ENCODE measurements at places on chromosomes 11 and 22.

DNA sequence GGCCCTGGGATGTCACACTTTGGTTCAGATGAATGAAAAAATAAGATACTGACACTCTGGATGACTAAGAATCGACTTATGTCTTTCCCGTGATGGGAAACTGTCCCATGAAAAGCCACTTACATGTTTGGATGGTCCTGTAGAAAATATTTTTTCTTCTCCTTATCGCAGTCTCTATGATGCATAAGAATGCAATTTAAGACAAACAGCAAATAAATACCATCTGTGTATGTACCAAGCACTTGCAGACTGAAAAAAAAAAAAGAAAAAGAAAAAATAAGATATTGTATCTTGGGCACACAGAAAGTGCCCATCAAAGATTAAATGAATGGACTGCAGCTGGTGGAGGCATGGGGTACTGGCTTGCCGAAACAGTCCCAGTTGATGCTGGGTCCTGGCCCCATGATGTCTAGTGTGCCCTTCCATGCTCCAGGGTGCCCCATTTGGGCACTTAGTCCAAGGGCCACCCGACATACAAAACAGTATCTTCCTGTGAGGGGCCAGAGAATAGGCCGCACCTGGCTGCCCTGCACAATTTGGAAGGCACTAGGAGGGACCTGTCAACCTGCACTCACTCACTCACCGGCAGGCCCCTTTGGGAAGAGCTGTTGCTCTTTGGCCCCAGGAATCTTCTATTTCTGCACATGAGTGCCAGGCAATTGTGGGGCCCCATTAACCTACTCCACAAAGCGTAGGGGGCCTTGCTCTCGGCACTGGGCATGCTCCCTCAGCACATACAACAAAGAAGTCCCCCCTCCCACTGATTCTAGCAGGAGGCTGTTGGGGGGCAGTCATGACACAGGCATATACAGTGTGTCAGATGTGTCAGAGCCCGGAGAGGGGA lies 2.5 kb upstream of the ZBED4 start:
- DNase-seq = no peak

DNA sequence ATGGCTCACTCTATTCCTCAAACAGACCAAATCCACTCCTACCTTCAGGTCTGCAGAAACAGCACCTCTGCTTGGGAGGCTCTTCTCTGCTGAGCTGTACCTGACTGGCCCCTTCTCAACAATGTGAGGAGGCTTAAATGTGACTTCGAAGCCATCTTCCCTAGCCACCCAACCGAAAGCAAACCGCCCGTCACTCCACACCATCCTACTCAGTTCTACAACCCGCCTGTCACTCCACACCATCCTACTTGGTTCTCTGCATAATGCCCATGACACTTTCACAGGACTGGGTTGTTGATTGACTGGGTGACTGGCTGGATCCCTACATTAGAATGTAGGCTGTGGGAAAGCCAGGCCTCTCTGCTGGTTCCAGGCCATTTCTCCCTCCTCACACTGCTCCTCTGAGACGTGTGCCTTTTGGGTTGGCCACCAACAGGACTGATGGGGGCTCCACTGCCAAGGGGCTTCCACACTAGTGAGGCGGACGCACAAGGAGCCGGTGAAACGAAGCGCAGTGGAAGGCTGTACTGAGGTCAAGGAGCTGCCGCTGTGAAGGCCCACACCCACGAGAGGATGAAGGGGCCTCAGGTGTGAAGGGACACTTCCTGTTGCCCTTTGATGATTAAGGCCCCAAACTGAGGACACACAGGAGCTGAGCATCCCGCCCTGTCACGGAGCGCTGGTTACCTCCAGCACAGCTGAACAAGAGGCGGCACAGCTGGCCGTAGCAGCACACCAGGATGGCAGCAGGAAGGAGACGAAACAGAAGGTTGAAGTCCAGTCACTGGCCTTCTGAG lies 47.5 kb upstream of the SPATA19 start:
- no peak for DNase-seq

GRCh38 chr22:38417252-38418060 lies 37.5 kb downstream of the KCNJ4 start:
- DNase-seq = no peak

- DNase-seq = no peak
These were observed 8.5 kb downstream of the P2RY6 start for GRCh38 chr11:73280626-73281025.

DNA sequence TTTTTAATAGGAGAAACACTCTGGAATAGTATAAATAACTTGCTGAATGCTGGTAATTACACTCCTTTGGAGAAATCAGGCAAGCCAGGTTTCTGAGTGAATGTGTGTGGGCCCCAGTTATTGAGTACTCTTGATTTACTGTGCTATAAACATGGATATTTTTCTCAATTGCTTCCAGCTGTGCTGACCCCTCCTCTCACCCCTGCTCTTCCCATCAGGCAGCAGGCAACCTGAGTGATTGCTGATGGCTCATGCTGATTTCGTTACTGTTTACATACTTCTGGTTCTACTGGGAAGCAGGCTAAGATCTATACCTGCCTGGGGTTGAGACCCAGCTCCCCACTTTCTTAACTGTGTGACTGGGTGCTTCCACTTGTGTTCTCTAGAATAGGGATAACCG lies 68.5 kb downstream of the DHCR7 start:
- DNase-seq = no peak

- peak; percentile 56 for DNase-seq
These were observed 8.7 kb upstream of the TTC12 start for GRCh38 chr11:113305440-113306336.

DNA sequence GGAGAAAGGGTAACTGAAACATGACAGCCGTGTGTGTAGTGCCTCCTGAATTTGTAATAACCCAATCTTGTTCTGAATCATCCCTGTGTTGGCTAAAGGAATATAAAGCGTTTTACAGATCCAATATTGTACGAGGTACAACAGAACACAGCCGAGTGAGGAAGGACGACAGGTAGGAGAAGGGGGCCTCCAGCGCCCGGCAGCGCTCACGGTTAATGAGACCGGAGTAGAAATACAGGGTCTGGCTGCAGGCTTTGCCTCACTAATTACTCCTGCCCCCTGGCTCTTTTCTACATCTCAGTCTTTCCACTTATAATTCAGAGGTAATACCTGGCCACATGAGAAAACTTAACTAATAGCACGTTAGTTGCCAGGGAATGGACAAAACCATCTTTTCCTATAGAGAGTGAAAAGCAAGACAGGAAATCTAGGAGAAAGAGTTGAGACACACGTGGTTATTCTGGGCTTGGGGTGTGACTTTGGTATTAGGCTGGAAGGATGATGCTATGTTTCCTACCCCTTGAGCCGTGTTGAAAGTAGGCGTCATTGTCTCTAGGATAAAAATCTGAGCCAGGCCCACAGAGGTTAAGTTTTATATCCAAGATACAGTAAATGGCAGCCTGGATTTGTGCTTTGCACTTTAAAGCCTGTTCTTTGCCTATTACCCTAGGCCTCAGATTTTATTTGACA lies 54.1 kb downstream of the GRIK4 start:
- DNase-seq = no peak
